ENCODE measurements at places on chromosomes 4 and X. TPM values are rescaled to one million over a fixed set of nuclear protein-coding genes. Genes with fewer than 3 reads are reported as not detected.

DNA sequence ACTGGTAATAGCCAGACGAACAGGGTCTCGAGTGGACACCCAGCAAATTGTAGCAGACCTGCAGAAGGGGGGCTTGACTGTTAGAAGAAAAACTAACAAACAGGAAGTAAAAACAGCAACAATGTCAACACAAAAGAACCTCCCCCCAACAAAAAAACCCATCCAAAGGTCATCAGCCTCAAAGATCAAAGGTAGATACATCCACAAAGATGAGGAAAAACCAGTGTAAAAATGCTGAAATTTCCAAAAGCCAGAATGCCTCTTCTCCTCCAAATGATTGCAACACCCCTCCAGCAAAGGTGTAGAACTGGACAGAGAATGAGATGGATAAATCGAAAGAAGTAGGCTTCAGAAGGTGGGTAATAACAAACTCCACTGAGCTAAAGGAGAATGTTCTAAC is 313.0 kb upstream of the TEX13C start:
- no peak for DNase-seq

GRCh38 chrX:2252331-2253065 is 248.3 kb downstream of the DHRSX start:
- no peak for DNase-seq

DNA sequence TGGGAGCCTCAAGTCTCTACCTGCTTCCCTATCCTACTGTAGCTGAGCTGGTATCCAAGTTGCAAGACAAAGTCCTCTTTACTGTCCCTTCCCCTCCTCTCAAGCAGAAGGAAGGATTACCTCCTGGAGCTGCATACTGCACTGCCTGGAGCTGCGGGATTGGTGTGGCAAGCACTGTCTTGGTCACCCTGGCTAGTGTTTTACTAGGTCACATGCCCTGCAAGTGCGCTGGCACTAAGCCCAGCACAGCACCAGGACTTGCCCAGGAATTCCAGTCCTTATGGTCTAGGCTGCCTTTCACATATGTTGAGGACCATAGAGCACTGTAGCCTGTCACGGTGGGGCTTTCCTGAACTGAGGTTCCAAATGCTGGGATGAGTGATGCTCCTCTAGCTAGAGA is 227.3 kb upstream of the ZC4H2 start:
- DNase-seq = no peak

- no peak for DNase-seq
Observed at GRCh38 chrX:112760697-112761096, 79.9 kb downstream of the AMOT start.

DNA sequence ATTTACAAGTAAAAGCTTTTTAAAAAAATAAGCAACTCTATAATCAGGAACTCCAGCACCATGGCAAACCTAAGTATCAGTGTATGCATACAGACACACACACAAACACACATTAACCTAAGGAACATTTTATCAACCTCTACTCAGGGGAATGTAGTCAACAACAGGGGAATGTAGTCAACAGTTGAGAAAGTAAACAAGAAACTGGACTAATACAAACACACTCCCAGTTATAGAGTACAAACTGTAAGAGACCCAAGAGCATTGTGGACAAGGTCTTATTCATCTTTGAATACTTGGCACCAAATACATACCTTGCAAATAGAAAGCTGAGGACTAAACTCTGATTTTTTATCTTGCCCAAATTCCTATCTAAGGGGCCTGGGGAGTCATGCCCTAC is 36.2 kb downstream of the PAPSS1 start:
- DNase-seq = no peak

DNA sequence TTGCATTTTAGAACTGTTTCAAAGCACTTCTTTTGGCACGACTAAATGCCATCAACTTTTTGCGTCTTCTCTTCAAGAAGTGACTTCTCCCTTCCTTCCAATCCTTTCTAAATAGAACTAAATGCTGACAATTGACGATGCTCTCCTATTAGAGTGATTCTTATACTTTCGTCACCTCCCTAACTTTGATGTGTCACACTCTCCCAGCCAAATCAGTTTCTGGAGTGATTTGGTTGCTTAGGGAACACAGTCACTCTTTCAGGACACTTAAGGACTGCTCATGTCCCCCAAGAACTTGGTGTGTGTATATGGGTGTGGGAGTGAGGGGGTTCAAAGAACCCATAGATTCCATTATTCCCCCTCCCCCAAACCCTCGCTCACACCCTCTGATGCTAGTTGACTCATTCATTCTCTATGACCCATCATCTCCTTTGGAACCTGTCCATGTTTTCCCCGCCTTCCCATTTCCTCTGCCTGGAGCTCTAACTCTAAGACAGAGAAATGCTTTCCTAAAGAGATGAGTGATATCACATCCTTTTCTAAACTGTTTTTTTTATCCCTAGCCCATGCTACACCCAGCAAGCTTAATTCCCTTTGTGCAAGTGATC is 26.8 kb upstream of the AREG start:
- no peak for DNase-seq

DNA sequence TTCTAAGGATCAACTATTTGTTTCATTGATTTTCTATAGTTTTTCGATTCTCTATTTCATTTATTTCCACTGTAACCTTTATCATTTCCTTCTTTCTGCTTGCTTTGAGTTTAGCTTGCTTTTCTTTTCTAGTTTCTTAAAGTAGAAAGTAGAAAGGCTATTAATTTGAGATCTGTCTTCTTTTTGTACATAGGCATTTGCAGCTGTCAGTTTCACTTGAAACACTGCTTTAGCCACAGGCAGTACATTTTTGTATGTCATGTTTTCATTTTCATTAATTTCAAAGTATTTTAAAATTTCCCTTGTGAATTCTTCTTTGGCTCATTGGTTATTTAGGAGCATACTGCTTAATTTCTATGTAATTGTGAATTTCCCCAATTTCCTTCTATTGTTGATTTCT is 152.2 kb downstream of the SH3KBP1 start:
- DNase-seq = no peak

DNA sequence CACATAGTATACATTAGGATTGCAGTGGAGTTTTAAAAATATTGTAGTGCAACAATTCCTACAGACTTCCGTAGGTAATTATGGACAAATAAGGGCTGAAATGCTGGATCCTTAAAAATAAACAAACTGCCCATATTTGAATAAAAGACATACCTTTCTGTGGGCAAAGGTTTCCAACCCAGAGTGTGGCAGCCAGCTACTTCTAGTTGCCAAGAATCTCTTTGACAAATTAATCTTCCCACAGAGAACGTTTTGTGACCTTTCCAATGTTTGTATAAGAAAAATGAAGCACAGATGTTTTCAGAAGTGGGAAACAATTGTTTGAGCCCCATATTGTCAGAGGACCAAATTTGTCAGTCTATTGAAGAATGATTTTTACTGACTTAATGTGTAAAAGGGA is 21.1 kb downstream of the GRPR start:
- DNase-seq = no peak

GRCh38 chrX:40101430-40101802 is 3.7 kb upstream of the BCOR start:
- no peak for DNase-seq

GRCh38 chrX:630612-631496 is at the start of gene SHOX:
Gene SHOX (plus strand): TSS chrX:630791. CDS start chrX:630898, 107 bp downstream.
- no peak for DNase-seq

GRCh38 chrX:101217689-101218088 is 1.9 kb upstream of the DRP2 start:
- no peak for DNase-seq

DNA sequence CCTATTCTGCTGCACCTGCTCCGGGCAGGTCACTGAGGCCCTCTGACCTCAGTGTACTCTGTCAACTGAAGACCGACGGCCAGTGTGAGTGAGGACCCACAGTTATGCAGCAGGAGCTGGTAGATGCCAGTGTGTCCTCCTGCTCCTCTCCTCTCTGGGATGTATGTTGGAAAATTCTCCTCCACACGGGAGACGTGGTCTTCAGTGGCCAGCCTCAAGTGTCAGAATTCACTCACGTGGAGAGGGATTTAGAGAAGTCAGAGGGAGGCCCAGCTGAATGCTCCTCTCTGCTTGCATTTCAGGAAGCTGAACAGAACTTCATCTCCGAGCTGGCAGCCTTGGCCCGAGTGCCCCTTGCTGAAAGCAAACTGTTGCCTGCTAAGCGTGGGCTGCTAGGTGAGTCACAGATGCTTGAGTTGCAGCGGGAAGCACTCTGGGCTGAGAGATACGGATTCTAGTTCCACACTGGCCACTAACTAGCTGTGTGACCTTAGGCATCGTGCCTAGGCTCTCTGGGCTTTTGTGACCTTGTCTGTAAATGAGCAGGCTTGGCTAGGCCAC is 83.6 kb downstream of the CRMP1 start:
- no peak for DNase-seq

Gene AFF2
- 7.0 TPM for total RNA-seq

Gene NAP1L3
- 25.2 TPM for total RNA-seq

Gene CCDC120
- 2.7 TPM for total RNA-seq

Gene PCDH18
- 227 TPM for total RNA-seq

Gene STPG2
- total RNA-seq = 1.0 TPM

Gene HOPX
- total RNA-seq = 45.9 TPM

Gene PABPC1L2A
- not detected for total RNA-seq

All from urinary bladder (tissue), 4 donors.